NCI-H2081 treated with DMSO at 0.1 percent for 48 hours (cell line): ENCODE measurements at places on chromosomes 1 and 21.
A peak's percentile ranks its signal among the peaks of the same experiment; 100 is the strongest.

DNA sequence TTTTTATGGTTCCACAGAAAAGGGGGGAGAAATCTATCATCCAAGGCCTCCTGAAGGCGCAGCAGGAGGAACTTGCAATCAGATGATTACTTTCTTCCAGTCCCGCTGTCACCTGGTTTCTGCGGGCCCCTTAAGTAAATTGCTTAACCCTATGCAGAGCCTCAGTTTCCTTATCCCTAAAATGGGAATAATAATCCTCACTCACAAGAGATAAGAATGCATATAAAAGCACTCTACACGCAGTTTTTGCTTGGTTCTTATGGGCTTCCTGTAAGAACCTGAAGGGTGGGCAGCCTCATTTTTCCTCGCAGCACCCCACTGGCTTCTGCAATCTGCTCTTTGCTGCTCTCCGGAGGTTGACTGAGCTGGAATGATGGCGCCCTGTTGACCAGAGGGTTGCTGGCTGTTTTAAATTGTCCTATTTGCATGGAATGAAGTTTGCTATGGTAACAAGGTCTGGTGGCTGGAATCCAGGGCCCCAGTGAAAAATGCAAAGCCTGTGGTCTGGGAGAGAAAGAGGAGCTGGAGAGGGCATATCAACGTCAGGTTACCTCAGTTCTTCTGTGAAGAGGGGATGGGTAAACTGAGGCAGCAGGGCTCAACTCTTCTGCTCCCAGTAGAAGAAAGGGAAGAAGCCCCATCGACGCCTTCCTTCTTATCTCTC, 1.0 kb upstream of the KAZN start:
- no peak for DNase-seq

DNA sequence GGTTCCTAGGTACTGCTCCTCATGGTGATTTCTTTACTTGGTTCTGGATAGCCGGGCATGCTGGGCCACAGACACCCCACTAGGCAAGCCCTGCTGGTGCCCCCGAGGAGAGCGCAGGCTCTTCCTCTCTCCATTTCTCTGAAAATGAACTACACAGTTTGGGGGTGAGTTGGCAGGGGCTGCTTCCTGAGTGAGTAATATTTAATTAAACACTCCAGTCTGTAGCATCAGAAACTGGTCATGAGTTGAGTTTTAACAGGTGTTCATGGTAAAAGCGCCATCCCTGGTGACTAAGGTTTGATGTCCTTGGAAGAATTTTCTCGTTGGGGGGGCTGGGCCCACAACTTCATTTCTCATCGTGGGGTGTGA, 1.7 kb downstream of the SPSB1 start:
- no peak for DNase-seq

DNA sequence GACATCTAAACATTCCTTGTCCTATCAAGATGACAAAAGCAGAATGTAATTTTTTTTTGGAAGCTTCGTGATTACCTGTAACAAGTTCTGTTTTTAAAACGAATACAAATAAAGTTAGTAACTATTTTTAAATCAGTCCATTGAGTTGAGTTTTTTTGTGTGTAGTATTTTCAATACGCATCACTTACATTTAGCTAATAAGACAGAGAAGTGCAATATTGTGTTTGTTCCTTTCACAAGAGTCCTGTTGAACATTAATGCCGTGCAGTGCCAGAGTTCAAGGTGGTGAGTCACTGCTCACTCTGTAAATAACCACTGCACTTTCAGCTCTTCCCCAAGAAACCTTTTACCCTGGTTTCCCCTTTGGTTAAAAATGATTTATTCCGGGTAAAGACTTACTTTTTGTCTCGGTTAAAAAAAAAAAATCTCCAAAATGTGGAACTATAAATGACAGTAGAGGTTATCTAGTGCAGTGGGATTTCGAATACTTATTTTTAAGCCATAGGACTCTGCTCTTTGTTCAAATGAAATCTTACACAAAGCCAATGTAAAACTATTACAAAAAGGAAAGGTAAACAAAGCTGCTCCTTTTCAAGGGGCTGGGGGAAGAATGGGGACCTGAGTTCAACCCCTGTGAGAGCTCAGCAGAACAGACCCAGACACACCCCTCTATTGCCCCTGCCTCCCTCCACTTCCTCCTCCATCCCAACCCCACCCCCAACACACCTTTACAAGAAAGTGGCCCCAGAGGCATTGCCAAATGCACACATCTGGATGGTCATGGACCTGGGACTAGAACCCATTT, 14.8 kb upstream of the NCMAP start:
- DNase-seq: no peak

DNA sequence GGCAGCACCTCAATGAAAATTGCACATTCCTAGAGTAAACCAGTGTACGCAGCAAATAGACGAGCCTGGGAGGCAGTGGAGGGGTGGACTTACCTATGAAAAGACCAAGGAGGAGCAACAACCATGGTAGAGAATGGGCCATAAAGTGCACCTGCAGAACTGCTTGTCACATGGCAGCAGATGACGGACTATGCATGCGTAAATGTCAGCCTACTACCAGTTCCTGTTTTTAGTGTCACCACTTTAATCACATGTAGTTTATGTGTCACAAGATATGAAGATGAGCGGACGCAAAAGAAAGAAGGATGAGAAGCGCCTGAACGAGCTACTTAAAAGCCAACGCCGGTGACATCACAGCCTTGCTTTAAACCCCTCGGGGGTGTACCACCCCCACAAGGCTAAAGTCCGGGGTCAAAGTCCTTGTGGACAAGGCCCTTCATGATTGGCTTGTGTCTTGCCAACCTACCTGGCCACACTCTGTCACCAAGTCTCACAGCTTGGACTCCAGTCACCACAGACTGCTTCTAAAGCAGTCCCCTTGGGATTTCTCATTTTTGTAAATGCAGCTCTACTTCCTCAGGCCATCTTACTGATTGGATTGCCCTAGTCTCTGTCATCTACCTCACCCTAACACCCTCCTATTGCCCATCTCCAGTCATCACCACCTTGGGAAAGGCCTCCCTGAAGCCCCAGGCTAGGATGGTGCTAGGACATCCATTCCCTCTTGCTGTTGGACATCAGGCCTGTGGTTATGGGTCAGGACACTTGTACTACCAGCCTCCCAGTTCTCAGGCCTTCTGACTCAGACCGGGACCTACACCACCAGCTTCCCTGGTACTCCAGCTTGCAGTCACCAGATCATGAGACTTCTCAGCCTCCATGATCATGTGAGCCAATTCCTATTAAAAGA, 6.0 kb upstream of the LY9 start:
- DNase-seq: no peak

GRCh38 chr1:215878843-215879242, 311.7 kb downstream of the KCTD3 start:
- no peak for DNase-seq

- DNase-seq: no peak
These were observed 69.5 kb downstream of the EDEM3 start for GRCh38 chr1:184685116-184685515.

DNA sequence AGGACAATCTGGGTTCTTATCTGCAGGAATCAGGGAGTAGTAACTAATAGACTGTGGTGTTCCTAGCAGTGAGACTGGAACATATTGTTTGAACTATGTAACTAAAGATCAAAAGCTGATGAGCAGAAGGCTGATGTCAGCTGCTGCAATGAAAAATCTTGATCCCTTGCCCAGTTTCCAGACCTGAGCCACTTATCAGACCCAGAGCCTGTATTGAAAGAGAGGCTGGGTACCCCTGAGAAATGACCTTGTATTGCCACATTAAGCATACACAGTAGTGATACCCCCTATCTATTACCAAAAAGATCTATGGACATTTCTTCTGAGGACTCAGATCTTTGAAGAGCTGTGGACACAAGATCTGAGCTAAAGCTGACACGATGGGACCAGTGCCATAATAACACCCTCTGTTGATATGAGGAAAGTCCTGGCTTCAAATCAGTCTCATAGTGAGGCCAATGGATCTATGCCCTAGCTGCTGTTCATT, 178.0 kb upstream of the GALNT2 start:
- no peak for DNase-seq

GRCh38 chr21:29436143-29436542, 137.4 kb downstream of the BACH1 start:
- no peak for DNase-seq

- DNase-seq: no peak
These were observed 33.1 kb downstream of the RAP1GAP start for GRCh38 chr1:21636029-21636428.

- no peak for DNase-seq
These were observed 99.1 kb downstream of the PTBP2 start for GRCh38 chr1:96820671-96821070.

- no peak for DNase-seq
These were observed 238.6 kb downstream of the DUSP10 start for GRCh38 chr1:221503268-221503667.

GRCh38 chr1:217861658-217862057, 230.5 kb downstream of the SPATA17 start:
- no peak for DNase-seq

GRCh38 chr1:916173-917075, 7.3 kb upstream of the SAMD11 start:
- DNase-seq: no peak

DNA sequence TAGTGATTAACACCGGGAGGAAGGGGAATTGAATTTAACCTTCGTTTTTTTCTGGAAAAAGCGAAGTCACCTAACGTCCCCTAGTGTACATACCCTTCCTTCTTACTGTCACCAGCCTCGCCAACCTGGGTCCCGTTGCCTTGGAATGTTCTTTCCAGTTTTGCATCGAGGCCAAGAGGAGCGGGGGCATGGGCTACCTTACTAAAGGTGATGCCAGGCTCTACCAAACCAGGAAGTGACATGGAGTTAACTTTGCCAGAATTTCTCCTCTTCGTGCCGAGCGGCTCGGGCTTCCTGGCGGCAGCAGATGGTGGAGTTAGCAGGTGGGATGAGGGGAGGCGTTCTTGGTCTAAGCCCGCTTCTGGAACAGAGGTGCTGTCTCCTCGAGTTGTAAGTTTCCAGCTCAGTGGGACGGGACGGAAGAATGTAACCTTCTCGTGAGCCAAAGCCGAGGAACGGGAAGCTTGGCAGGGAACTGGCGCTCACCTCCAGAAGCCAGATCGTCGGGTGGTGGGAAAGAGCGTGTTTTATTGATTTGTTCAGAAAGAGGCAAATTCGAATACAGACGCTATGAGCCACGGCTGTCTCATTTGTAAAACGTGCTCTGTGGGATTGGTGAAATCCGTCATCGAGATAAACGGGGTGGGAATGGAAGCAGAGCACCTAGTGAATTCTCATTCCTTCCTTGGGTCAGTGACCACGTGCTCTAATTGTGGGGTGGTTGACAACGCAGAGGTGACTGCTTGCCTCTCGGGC, 486 bp downstream of the NIPAL3 start:
- no peak for DNase-seq

DNA sequence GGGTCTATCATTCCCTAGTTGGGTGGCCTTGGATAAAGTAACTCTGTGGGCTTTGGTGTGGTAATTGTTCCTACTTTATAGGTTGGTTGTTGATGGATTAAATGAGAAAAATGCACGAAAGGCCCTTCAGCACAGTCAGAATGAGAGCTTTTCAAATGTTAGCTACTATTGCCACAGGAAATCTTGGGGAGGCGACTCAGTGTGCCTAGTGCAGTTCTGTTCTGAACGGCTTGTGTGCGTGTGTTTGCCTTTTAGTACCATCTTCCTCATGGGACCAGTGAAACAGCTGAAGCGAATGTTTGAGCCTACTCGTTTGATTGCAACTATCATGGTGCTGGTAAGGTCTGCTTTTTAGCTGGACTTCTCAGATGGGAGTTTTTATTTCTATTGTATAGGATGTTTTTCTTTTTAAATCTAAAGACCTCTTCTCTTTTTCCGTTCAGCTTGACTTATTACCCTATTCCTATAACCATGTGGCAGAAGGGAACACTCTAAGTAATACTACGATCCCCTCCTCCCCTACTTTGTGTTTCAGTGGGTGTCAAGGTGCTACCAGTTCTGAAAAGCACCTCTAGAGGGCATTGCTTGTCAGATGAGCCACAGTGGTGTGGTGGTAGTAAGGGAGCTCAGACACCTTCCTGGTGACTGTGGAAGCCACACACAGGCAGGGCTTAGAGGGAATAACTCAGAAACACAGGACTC, 9.2 kb downstream of the SFT2D2 start:
- DNase-seq: peak; percentile 7

- DNase-seq: no peak
These were observed 280.3 kb upstream of the FMN2 start for GRCh38 chr1:239811211-239811885.

GRCh38 chr1:202908998-202909397, 18.0 kb downstream of the KLHL12 start:
- no peak for DNase-seq

DNA sequence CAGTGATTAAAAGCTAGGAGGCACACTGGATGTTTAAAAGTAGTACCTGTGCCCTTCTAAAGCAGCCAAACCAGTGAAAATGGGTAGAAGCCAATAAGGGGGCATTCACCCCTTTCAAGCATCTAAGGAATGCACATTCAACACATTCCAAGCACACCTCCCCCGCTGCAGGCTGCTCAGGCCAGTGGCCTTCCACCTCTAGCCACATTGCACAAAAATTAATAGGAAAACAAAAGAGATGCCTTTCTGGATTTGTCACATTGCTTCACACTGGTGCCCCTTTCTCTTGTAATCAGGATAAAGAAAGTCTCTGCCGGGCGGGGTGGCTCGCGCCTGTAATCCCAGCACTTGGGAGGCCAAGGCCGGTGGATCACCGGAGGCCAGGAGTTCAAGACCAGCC, 834.0 kb downstream of the USP25 start:
- no peak for DNase-seq

DNA sequence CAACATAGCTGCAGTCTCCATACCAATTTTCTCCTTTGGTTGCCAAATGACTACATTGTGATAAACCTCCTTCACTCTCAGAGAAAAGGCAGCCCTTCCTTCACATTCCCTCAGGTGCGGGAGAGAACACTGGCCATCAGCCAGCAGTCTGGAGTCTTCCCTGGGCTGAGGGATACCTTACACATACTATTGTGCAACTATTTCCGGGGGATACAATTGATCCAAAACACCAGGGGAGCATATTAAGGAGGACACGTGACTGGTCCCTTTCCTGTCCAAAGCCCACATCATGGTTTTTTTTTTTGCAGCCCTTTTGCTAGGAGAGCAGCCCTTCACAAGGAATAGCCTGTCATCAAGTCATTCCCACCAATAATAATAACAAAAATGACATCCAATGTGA, 172.1 kb upstream of the ZRANB2 start:
- no peak for DNase-seq

GRCh38 chr1:16918371-16918770, 3.4 kb upstream of the CROCC start:
- no peak for DNase-seq
